ENCODE measurements at places on chromosomes 1 and 21. TPM values are rescaled to one million over a fixed set of nuclear protein-coding genes. Genes with fewer than 3 reads are reported as not detected.

- no peak for DNase-seq
These were observed 30.1 kb downstream of the CDCA8 start for GRCh38 chr1:37722181-37723071.

GRCh38 chr1:68974447-68974846 lies 477.6 kb upstream of the DEPDC1 start:
- DNase-seq = no peak

GRCh38 chr1:112904071-112904830 lies 51.7 kb downstream of the SLC16A1 start:
- peak; percentile 74 for DNase-seq

DNA sequence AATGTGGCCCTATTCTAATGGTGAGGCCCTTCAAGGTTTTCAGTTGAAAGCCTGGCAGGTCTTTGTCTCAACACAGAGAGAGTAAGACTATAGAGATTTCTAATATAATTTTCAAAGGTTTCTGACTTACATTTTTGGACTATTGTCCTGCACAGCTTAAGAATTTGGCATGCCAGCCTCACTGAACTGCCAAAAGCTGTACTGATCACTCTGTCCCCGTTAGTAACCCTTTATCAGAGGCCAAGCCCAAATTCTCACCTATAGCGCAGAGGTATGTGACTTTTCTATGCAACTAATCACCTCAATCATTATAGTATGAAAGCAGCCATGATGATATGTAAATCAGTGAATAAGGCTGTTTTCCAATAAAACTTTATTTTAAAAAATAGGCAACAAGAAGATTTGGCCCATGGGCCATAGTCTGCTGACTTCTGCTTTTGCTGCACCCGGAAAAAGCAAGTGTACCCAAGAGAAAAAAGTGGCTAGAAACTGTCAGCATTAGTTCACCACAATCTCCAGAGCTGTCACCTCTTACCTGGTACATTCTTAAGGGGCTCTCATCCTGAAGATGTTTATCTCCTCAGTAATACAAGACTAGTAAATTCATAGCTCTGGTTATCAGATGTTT lies 85.4 kb downstream of the PIGK start:
- no peak for DNase-seq

Gene C8A
- not detected for total RNA-seq
